HCEC 1CT (cell line): ENCODE measurements at places on chromosomes 5 and 9.

DNA sequence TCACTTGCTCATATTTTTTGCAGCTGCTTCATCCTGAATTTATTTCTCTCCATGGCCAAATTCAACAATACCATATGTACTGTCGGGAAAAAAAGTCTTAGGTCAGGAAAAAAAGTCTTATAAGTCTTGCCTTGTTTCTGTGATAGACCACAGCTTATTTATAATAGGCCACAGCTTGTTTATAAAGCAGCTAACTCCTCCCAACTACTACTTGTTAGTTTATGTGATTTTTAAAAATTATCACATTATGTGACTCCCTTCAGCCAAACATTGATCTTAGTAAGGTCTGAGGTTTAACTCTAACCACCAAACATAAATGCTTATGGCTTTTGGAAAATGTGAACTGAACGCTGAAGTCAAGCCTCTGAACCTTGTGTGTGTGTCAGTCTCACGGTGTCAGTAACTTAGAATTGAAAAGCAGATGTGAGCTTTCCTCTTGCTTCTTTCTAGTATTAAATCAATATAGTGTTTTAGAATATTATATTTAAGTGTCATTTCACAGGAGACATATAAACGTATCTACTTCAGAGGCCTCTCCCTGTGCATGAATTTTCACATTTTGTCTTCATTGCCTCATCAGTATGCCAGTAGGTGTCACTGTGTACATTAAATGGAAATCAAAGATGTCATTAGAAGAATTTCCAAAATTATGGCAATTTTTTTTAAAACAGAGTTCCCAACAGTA lies 51.3 kb downstream of the SNX24 start:
- DNase-seq: peak; percentile 34

DNA sequence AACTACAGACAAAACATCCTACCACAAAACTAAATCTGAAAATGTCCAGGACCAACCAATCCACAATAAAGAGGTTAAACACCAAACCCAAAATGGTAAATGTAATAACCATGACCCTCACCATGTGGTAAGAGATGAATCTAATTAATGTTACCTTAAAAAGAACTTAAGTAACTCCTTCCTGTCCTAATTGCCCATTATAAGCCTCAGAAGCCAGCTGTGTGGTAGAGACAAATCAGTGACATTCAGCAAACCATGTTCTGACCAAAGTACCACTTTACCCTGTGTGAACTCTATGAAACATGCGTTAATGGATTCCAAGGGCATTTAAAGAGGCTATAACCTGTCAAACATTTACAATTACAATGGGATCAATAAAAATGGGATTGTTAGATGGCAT lies 25.0 kb downstream of the LPAR1 start:
- no peak for DNase-seq

DNA sequence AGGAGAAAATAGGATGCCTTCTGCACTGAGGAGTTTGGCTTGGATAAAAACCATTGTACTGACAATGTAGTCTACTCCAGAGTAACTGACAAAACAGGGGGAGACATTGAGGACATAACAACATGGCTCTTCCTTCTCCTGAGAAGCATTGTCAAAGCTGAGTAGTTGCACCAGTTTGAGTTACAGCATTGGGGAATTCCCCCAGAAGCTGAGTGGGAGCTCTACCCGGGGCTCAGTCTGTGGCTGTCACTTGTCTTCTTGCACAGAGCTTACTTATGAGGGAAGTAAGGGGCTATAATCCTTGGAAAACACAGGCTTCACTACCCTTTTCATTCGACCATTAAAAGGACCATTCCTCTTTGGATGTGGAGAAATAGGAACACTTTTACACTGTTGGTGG lies 21.2 kb downstream of the HSPB3 start:
- DNase-seq: no peak

DNA sequence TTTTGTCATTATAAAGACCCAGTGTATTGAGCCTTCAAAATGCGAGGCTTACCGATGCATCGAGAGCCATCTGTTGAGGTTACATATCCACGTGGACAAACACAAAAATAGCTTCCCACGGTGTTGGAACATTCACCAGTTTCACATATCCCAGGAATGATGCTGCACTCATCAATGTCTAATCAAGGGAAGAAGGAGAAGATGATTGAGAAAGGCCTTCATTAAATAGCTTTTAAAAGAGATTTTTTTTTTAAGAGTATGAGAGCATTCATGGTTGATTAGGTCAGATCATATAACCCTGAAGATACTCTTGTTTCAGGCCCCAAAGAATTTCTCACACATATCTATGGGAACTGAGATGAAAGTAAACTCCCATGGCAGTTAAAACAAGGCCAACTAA lies 129.4 kb downstream of the FBN2 start:
- DNase-seq: no peak

DNA sequence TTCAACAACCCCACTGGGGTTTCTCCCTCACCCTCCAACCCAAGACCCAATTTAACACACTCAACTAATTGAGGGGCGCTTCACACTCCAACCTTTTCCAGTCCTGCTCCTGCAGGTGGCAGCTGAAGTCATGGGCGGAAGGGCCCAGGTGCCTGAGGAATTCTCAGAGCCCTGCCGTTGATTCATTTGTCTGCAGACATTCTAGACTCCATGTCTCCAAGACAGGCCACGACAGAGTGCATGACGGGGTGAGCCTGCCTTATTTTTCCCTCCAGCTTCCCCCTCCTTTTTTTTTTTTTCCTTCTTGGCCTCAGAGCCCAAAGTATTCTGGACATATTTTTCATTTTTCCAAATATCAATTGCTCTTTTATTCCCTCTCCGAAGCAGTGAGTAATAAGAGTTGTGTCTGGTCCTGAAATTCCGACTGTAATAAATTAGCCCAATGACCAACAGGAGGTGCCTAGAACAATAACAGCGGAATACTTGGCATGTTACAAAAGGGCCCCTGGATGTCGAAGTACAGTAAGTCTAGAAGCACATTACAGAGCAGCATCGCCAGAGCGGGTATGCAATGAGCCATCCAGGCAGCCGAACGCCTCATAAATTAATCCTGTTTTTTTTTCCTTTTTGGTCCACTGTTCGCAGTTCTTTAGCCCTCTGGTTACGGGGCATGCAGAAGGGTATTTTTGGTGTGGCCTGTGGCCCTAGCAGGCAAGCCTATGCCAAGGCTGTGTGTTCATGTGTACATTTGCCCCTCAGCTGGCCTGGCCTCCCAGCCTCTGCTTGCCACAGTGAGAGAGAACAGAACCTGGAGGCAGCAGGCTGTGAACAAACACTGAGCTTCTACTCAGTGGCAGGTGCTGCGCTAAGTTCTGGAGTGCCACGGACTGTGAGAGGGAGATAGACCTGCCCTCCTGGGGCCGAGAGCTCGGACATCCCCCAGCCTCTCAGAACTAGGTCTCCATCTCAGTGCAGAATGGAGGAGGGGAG lies 8.6 kb upstream of the SMIM23 start:
- DNase-seq: no peak

- DNase-seq: no peak
These were observed 101.6 kb upstream of the DPYSL3 start for GRCh38 chr5:147611483-147611882.

DNA sequence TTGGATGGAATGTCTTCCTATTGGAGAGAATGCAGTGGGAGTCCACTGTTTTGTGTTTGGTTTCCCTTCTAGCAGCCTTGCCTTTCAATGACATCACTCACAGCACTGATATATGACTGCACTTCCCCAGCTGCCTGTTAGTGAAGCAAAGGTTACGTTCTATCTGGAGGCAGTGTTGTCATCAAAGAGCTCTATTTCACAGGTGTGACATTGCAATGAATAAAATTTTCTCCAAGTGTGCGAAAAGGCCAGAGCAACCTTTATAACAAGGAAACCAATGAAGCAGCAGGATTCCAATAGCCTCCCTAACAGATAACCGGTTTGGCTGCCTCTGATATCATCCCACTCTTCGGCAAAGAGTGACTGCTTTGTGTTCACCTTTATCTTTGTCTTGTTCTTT lies 523.5 kb upstream of the ZNF608 start:
- DNase-seq: no peak

GRCh38 chr5:59276325-59276675 lies 617.2 kb downstream of the PDE4D start:
- no peak for DNase-seq

DNA sequence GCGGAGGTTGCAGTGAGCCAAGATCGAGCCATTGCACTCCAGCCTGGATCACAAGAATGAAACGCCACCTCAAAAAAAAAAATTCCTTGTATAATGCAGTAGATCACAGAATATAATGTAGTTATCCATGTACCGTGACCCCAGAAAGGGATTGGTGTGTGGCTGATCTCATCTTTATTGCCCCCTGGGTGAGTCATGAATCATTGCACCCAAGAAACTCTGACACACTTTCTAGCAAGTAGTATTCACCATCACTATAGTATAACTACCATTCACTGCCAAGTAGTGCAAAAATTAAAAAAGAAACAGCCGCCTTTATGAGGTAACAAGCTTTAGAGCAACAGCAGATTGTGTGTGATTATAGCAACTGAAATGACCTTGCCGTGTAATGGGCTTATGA lies 23.7 kb upstream of the ANKH start:
- DNase-seq: peak; percentile 9

GRCh38 chr5:118208031-118208453 lies 780.3 kb downstream of the DTWD2 start:
- DNase-seq: no peak

DNA sequence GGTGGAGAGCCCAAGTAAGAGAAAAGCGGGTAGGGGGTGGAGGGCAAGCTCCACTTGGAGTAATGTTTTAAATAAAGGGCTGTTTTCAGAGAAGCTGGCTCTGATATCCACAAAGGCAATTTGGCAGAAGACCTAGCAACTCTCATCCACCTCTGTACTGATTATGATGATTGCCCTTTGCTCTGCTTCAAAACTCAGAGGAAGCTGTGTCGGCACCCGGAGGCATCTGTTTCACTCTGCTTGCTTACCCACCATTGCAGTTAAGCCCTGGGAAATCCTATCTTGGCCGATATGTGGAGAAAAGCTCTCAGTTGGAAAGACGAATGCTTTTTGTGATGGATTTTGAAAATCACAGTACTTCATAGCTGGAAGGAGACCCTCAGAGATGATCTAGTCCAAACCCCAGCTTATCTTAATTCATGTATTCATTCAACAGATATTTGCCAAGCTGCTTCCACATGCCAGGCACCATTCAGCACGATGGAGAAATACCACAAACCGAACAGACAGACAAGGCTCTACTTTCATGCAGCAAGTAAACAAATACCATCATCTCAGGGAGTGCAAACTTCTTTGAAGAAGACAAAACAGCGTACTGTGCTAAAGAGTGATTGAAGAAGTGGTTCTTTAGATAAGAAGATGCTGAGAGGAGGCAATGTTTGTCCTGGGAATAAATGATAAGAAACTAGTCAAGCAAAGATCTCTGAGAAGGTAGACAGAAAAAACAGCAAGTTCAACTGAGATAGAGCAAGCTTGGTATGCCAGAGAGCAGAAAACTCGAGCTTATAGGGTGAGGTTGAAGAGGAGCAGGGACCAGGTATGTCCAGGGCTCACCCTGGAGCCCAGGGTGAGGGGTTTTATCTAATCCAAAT lies 140.4 kb upstream of the SPDL1 start:
- DNase-seq: no peak

- DNase-seq: no peak
These were observed 12.8 kb downstream of the C5orf63 start for GRCh38 chr5:127060470-127060985.

GRCh38 chr9:23502004-23502403 lies 324.0 kb downstream of the ELAVL2 start:
- DNase-seq: no peak

DNA sequence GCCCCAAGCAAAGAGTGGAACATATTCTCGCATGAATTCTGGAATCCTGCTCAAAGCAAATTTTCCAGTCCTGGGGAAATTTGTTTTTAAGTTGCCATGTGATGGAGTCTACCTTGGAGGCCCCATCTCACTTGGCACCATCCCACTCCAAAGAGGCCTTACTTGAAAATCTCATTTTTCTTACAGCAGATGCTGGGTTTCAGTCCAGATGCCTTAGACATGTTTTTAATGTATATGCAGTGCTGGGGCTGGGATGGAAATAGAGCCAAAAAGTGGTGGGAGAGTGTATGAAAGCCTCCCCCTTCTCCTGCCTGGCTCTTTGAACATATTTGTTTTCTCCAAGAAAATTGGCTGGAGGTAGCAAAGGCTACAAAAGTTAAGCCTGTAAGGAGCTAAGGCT lies 493.7 kb downstream of the ENC1 start:
- no peak for DNase-seq

- no peak for DNase-seq
These were observed 26.8 kb upstream of the RASGEF1C start for GRCh38 chr5:180235846-180236245.

DNA sequence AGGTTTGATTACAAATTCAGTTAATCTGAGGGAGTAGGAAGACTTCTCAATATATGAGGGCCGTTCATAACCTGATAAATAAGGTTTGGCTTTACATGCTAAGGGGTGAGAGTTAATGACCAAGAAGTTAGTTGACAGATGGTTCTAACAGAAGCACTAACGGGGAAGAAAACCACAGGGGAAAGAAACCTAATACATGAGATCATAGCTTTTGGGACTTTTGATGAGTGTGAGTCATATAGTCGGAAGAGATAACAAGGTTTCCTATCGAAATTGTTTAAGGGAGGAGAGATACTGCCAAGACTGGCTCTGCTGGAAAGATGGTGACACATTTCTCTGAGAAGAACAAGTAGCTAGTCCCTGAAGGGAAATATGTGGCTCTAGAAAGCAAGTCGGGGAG lies 140.1 kb downstream of the COX7C start:
- no peak for DNase-seq

GRCh38 chr9:102642651-102643050 lies 352.5 kb upstream of the CYLC2 start:
- no peak for DNase-seq

GRCh38 chr9:16928179-16928945 lies 57.9 kb upstream of the BNC2 start:
- peak; percentile 69 for DNase-seq

- no peak for DNase-seq
These were observed 30.4 kb downstream of the FAM163B start for GRCh38 chr9:133578524-133579441.

DNA sequence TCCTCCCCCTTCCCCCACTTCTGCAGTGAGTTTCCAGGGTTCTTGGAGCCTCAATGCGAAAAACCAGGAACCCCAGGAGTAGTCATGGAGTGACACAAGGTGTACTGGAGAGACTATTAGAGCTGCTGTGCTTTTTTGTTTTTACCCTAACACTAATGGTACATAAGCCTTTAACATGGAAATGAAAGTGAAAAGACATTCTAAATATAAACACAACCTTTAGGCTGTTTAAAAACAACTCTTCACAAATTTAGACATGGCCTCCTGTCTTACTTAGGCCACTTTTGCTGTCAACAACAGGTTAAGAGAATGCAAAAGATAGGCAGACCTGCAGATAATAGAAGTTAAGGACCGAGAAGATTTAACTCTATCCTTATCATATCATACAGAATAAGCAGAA lies 232.2 kb downstream of the DENND1A start:
- DNase-seq: no peak

DNA sequence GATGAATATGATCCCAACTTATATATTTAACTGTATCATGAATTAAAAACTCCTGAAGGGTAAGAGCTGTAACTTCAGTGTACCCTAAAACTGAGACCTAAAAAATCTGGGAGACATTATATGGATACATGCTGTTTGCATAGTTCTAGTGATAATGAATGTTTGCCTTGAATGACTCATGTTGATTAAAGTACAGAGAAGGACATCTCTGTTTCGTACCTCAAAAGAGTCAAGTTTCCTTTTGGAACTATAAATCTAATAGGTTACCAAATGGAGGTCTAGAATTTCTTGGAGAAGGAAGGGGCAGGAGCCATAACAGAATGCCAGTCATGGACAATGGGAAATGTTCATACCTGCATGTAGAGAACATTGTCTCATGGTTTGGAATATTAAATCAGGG lies 168.1 kb downstream of the SNCAIP start:
- DNase-seq: no peak

- no peak for DNase-seq
These were observed 166.4 kb downstream of the PBX3 start for GRCh38 chr9:125913551-125913950.
